ENCODE measurements at places on chromosomes 3 and 15.

DNA sequence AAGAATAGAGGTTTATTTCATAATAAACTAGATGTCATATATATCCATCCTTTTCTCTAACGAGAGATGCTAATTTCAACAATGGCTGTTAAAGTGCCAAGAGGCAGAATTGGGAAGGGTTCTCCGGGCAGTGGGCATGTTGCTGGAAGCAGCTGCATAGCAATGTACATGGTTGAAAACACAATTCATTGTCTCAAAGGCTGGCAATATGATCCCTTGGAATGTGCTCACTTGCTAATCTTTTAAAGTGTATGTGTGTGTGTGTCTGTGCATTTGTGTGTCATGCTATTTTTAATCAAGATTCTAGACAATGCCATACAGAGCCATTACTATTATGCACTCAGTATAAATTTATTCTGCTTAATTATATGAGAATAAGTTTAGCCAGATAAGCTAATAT, 1020.3 kb downstream of the NAALADL2 start:
- no peak for DNase-seq

- DNase-seq: no peak
Observed at GRCh38 chr3:60453326-60453725, 797.9 kb downstream of the FHIT start.

DNA sequence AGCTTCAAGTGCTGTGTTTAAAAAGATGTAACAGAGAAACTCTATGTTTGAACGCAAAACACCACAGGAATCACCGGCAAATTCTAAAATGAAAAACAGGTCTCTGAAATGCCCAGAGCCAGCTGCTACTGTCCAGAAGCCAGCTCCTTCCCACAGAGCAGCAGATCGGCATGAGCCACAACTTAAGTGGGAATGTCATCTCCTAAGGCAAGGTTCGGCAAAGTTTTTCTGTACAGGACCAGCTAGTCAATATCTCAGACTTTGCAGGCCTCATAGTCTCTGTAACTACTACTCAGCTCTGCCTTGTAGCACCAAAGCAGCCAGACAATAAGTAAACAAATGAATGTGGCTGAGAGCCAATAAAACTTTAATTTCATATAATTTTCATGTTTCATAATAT, 4.9 kb downstream of the PLOD2 start:
- DNase-seq: no peak

- no peak for DNase-seq
Observed at GRCh38 chr15:52503788-52504496, 24.7 kb downstream of the MYO5A start.

DNA sequence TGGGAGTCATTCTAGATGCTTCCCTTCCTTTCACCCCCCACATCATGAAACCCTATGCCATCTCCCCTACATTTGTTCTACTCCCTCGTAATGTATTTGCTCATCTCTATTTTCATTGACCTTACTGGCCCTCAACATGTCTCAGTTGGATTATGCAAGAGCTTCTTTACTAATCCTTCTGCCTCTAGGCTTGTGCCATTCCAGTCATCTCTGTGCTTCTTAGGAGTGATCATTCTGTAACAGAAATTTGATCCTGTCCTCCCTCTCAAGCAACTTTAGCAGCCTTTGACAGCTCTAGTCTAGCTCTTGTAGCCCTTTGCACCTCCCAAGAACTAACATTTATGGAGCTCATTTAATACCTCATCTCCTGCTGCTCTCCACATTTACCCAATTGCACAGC, 64.7 kb downstream of the ISL2 start:
- no peak for DNase-seq

- DNase-seq: no peak
Observed at GRCh38 chr3:30696403-30696819, 90.0 kb downstream of the TGFBR2 start.

- DNase-seq: no peak
Observed at GRCh38 chr3:94317017-94317416, 254.2 kb downstream of the NSUN3 start.

GRCh38 chr15:99592145-99592791, 26.5 kb downstream of the MEF2A start:
- no peak for DNase-seq

- DNase-seq: no peak
Observed at GRCh38 chr15:40059821-40060220, 20.8 kb upstream of the SRP14 start.

DNA sequence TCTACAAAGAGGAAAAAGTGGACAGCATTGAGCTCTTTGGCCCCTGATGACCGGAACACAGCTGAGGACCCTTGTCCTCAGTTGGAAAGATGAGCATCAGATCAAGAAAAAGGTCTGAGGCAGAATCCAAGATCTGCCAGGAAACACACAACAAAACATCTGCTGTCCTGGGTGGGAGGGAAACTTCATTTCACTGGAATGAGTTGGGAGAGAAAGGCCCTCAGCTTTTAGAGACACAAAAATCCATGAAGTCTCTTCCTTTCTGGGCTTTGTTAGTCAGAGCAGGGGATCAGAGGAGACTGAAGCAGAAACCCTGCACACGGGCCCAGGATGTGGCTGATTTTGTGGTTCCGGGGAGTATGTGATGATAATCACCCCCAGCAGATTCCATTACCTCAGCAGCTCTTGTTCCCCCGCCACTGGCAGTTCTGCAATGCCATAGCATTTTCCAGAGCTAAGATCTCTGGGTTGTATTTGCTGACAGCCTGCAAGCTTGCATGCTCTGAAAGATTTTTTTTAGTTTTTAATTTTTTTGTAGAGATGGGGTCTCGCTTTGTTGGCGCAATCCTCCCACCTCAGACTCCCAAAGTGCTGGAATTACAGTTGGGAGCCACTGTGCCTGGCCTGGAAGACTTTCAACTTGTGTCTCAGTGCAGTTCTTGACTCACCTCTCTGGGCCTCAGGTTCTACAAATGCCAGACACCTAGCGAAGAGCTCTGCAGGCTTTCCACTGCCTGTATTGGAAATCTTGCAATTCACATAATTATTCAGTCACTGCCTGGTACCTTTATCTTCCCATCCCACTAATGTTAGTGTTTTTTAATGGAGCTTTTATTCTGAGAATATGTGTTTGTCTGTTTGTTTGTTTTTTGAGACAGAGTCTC, 5.8 kb upstream of the TATDN2 start:
- DNase-seq: peak; percentile 77

DNA sequence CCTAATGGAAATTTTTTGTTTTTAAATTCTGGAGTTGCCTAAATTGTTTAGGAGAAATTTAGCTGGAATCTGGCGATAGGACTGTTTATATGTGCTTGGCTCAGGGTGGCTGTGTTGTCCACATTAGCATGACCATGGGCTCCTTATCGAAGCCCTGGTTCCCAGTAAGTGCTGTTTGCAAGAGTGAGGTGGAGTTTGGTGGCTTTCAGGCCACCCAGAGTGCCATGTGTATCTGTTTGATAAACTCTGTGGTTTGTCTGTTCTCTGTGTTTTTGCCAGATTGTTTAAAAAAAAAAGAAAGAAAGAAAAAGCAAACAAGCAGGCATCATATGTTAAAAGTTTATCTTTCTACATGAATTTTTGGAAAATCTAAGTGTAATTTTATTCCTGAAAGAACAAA, 51.5 kb downstream of the PLCL2 start:
- no peak for DNase-seq

DNA sequence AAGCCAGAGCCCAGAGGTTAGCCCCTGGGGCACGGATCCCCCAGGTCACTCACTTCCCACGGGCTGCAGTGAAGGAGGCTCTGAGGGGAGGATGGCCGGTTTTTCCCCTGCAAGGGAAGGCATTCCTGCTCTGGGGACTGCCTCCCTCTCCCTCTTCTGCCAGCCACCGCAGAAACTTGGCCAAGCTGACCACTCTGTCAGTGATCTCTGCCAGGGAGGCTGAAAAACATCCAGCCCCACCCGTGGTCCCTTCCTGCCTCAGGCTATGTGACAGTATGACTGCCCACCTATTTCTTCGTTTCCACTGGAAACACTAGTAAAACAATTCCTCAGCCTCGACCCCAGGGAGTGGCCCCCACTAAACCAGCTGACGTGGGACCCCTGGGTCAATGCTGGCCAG, 14.6 kb upstream of the FANCD2 start:
- no peak for DNase-seq

DNA sequence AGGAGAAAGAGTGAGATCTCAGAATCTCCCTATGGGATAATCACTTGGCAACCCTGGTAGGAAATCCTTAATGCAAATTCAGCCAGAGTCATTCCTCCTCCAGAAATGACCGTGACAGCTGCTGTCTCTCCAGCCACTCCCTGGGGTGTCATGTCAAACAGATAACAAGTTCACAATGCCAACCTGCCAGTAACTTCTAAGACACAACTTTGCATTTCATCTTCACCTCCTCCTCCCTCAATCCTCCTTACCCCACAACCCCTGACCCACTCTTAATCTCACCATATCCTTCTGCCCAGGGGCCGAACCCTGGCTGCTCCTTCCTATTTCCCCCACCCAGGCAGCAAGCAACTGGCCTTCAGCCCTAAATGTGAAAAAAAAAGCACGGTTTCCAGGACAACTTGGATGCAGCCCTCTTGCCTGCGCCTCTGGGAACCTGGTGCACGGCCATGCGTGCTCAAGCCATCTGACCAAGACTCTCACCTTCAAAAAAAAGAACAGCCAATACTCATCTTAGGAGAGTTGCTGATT, 166.0 kb downstream of the NTRK3 start:
- no peak for DNase-seq

DNA sequence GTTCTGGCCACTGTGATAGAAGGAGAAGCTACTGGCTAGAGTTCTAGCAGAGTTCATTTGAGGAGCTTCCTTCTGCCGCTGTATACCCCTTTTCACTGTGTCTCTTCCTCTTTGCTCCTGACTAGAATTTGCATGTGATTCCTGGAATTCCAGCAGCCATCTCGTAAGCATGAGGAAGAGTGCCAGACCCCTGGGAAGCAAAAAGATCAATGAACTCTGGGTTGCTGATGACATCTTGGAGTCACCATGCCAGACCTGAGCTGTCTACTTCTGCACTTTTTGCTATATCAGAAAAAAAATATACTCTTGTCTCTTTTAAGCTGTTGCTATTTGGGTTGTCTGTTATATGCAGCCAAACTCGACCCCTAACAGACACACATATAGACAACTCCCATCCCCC, 3.7 kb upstream of the ADAMTS17 start:
- no peak for DNase-seq

DNA sequence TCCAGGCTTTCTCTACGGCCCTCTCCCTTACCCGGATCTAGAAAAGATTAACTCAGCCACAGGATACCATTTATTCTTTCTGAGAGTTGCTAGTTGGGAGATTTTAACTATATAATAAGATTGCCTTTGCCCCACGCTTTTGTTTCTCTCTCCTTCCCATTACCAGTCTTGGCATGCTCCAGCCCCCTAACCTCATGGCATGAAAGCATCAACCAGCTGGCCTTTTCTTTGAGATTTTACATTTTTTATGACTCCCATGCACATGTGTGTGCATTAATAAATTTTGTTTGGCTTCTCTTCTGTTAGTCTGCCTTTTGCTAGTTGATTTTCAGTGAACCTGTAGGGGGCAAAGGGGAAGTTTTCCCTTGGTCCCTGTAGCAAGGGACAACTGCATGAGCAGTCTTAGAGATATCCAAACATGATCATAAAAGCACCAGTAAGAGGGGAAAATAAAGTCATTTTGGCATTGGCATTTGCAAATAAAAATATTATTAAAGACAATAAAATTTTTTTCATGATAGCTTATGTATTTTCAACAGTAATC, 73.6 kb downstream of the OXSM start:
- no peak for DNase-seq

- DNase-seq: no peak
Observed at GRCh38 chr3:123081718-123082369, 15.0 kb downstream of the PDIA5 start.

DNA sequence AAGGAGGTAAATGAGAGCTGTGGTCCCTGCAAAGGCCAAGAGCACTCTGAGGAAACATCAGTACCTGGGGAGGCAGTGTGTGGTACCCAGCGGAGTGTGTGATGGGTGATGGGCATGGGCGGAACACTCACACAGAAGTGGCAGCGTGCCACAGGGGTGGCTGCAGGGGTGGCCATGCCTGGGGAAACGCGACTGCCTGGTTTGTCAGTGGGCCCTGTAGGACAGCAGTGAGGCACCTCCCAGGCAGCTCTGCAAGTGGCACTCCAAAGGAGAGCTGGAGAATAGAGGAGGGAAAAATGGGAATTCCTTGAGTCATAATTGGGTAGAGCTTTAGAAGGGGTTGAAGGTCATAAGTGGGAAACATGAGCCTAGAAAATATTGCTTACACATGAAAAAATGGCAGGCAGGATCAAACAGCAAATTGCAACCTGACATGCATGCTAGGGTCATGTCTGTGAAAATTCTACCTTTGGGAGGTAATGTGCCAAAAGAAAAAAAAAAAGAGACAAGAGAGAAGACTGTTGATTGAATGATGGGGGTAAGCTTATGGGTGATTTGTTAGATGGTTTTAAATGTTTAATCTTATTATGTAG, 138.4 kb downstream of the RPLP1 start:
- no peak for DNase-seq

- no peak for DNase-seq
Observed at GRCh38 chr15:90221246-90221900, 12.4 kb downstream of the CIB1 start.

- no peak for DNase-seq
Observed at GRCh38 chr3:69738315-69738714, 949 bp upstream of the MITF start.

DNA sequence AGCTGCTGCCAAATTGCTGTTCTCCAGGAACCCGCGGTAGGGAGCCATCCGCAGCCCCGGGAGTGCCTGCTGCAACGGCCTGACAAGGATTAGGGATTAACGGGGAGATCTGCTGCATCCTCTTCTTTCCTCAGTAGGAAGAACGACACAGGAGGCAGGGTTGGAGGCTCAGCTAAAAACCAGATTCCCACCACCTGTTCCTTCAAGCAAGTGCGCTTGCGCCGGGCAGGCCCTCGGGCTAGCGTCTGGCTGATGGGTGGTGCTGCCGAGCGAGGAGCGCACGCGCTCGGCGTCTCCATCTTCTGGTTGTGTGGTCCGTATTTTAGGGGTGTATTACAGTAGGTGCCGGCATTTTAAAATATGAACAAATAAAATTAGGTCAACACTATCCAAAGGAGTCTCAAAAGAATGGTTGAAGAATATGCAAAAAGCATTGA, 25.4 kb upstream of the SLC25A26 start:
- no peak for DNase-seq

DNA sequence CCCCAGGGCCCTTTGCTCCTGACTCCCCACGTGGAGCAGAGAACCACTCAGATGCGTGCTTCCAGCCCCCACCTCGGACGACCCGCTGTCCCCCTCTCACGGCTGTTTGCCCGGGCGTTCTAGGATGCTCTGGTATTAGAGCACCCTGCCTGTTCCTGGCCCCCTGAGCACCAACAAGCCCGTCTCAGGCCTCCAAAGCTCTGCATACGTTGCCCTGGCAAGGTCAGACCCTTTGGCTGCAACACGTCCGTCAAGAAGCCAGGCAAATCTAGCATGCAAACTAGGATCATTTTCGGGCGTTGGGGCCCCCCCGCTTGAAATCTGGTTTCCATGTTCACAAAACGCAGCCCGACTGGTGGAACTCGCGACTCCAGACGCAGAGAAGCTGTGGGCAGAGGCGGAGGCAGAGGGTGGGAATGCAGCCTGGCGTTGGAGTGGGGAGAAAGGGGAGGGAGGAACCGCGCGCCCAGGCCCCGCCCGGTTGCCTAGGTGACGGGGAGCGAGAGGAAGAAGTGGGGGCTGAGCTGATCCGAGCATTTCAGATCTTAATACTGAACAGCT, 86.2 kb upstream of the PIAS1 start:
- no peak for DNase-seq

- no peak for DNase-seq
Observed at GRCh38 chr3:19652336-19652735, 281.7 kb downstream of the EFHB start.
